ENCODE measurements at places on chromosomes 13 and 19.

DNA sequence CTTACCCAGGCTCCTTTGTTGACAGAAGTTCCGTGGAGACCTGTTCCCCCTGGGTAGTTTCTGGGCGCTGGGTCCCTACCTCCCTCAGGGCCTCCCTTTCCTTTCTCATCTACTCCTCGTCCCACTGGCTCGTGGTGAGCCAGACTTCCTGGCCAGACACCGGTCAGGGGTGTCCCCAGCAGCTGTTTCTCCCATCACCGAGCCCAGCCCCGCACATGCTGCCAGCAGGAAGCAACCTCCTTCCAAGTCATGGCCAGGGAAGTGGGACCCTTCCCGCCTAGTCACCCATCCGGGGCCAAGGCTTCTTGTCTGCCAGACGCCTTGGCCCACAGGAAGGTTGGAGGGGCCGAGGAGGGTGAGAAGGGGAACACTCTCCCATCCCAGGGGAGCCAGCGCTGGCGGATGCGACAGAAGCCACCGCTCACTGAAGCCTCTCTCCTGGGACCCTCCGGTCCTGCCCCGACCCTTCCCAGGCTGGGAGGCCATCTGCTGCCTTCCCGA lies 5.7 kb downstream of the PAK4 start:
- DNase-seq = no peak

GRCh38 chr13:60467098-60467497 lies 70.1 kb downstream of the TDRD3 start:
- no peak for DNase-seq

GRCh38 chr13:96041326-96042110 lies 11.7 kb downstream of the UGGT2 start:
- DNase-seq = no peak

DNA sequence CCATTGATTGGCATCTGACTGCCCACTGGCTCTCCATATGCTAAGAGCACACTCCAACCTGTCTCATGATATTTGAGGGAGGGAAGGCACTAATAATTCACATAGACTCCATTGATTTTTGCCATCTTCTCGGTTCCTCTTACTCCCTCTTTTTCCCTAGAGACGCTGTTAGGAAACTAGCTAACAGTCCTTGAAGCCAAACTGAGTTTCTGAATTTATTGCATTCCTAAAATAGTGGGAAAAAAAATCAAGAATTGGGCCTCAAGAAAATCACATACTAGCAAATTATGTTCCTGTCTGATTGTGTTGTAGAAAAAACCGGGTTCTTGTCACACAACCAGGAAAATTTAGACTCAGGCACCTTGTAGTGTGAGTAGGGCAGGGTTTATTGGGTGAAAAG lies 86.4 kb upstream of the SLC7A1 start:
- no peak for DNase-seq

DNA sequence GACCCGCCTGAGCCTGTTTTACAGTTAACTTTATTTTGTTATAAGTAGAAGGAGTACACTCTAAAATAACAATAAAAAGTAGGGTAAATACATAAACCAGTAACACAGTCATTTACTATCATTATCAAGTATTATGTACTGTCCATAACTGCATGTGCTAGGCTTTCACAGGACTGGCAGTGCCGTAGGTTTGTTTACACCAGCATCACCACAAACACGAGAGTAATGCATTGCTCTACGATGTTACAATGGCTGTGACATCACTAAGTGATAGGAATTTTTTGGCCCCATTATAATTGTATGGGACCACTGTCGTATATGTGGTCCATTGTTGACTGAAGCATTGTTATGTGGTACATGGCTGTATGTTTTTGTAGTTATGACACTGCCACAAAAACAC lies 41.3 kb upstream of the SLC7A9 start:
- DNase-seq = no peak

DNA sequence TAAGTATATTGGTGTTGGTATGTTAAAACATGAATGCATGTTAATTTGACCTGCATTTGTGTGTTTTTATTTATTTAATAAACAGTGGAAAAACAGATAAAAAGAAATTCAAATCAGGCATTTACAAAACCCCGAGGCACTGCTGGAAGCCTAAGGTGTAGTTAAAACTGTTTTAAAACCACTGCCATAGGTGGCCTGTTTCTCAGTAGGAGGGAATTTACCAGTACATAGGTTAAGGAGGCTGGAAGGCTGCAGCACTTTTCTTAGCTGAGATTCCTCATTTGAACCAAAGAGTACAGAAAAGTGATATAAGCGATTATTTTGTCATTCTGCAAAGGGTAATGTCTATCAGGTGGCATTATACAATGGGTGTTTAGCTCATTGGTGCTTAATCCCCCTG lies 99.6 kb downstream of the PAN3 start:
- no peak for DNase-seq

GRCh38 chr13:29319451-29319850 lies 276.0 kb downstream of the SLC7A1 start:
- no peak for DNase-seq

GRCh38 chr19:13087295-13087694 lies 15.4 kb downstream of the LYL1 start:
- DNase-seq = no peak

GRCh38 chr19:7242601-7243258 lies 51.5 kb downstream of the INSR start:
- DNase-seq = no peak

GRCh38 chr13:106357198-106357597 lies 178.3 kb downstream of the EFNB2 start:
- no peak for DNase-seq

DNA sequence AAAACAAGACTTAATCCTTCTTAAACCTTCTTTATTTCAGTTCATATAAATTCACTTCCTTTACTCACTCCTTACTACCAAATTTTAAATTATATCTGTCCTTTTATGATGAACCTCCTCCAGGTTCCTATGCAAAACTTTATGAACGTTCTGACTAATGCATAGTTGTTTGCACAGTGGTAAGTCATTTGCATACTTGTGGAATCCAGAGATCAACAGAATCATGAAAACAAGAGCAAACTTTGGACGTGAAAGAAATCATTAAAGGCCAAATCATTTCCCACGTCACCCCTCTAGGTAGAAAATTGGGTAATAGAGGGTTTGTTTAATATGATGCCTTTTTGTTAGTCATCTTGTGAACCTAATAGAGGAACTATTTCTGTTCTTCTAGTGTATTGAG lies 32.3 kb upstream of the MYCBP2 start:
- DNase-seq = no peak

DNA sequence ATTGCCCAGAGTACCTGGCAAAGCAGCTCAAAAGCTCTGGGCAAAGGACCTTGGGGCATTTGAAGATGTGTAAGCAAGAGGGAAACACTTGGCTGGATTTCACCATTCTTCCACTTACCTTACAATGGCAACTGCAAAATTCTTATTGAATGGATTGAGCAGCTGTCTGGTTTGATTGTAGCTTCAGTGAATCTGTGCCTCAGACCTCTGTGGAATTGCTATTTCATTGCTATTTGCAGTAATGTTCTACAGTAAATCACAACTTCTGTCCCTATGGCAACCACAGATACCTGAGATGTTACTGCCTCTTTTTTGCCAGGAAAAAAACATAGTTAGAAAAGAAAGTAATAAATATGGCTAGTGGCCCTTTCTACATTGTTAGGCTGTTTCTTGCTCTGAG lies 519.5 kb downstream of the SUCLA2 start:
- no peak for DNase-seq

DNA sequence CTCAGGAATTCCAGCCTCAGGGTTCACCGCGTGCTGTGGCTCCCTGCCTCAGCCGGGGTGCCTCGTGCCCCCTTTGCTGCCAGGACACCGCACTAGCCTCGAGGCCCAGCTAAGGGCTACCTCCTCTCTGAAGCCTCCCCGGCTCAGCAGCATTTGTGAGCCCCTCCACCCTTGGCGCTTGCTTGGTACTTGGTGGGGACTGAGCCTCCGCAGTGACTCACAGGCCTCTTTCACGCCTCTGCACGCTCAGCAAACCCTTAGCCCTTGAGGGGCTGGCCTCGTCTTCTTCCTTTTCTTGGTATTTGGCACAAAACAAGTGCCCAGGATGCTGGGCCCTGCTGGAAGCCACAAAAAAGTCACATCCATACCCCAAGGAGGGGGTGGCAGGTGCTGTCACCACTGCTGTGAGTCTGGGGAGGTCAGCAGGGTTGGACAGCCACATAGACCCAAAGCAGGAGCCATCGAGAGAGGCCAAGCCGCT lies 85.4 kb upstream of the TM9SF2 start:
- DNase-seq = no peak

- DNase-seq = no peak
Measured at GRCh38 chr13:35964863-35965180, 166.4 kb downstream of the DCLK1 start.

GRCh38 chr13:50200988-50201387 lies 185.7 kb downstream of the KCNRG start:
- DNase-seq = no peak

GRCh38 chr19:10998045-10998533 lies 37.3 kb downstream of the SMARCA4 start:
- no peak for DNase-seq

All from NCI-H1930 (cell line).